ENCODE measurements at places on chromosomes 11 and 22.
A peak's percentile ranks its signal among the peaks of the same experiment; 100 is the strongest.

DNA sequence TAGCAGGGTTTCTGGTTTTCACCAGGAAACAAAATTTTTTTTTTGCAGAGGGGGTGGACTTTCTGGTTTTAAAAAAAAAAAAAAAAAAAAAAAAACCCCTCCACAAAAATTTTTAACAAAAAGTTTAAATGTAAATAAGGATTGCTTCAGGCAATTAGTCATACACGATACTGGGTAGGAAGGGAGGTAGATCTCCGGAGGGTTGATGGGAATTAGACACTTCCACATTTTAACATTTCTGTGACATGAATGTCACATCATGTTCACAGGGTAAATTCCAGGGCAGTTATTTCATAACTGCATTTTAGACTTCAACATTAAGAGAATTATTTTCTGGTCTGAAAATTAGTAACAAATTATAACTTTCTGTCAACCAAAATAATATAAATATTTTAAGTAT is 15.9 kb downstream of the NUP98 start:
- peak; percentile 48 for DNase-seq

DNA sequence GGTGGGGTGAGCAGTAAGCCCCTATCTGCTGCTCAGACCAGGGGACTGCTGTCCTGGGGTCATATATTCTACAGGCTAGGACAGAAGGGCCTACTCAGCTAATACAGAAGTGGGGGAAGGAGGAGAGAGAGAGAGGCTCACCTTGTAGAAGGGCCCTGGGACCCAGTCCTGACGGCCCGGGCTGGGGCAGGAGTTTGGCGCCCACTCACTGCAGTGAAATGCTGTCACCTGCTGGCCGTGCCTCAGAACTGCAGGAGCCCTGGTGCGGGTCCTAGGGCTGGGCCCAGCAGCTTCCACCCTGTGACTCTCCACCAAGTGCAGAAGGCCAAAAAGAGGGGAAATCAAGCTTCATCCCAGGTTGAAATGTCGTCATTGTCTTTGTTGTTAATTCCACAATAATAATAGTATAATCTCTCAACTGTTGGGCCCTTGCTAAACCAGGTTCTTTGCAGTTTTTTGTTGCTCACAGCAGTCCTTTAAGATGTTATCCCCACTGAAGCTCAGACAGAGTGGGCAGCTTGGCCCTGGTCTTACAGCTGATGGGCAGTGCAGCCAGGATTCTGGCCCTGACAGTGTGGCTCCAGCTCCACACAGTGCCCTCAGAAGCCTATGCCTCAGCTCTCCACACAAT is 29.6 kb downstream of the TRIM29 start:
- peak; percentile 80 for DNase-seq

GRCh38 chr22:23058481-23059283 is 11.6 kb upstream of the GNAZ start:
- DNase-seq = no peak

DNA sequence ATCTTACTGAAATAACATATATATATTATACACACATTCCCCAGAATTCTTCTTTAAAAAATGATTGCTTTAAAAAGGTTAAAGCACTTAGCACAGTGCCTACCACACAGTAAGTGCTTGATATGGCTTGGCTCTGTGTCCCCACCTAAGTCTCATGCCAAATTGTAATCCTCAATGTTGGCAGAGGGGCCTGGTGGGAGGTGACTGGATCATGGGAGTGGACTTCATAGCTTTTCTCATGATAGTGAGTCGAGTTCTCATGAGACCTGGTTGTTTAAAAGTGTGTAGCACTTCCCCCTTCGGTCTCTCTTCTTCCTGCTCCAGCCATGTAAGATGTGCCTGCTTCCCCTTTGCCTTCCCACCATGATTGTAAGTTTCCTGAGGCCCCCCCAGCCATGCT is 6.2 kb downstream of the CRYAB start:
- DNase-seq = no peak

- DNase-seq = peak; percentile 82
Observed at GRCh38 chr22:18075720-18076497, 1.9 kb upstream of the PEX26 start.

GRCh38 chr11:10026514-10026913 is 267.5 kb downstream of the SBF2 start:
- DNase-seq = peak; percentile 64

DNA sequence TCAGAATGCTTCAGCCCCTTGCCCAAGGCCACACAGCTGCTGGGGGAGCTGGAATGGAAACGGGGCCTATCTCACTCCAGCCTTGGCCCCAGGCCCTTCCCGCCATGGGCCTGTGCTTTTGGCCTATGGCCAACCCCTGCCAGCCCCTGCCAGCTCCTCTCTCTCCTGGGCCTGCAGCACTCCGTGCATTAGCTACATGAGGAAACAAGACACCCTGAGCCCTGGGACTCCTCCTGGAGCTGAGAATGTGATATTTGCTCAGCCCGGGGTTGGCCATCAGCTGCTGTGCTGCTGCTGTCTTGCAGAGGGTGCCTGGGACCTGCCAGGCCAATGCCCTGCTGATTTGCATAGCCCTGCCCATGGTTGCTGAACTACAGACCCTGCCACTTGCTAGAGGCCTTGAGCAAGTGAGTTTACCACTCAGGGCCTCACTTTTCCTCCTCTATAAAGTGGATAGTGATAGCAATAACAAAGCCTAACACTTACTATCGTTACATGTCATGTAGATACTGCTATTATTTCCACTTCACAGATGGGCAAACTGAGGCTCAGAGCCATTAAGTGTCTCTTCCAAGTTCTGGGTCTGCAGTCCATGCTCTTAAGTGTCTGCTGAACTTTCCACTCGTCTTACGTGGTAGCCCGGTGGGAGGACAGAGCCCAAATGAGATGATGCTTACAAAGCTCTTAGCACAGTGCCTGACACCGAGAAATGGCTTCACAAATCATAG is 99.6 kb downstream of the KIAA1671 start:
- DNase-seq = no peak

DNA sequence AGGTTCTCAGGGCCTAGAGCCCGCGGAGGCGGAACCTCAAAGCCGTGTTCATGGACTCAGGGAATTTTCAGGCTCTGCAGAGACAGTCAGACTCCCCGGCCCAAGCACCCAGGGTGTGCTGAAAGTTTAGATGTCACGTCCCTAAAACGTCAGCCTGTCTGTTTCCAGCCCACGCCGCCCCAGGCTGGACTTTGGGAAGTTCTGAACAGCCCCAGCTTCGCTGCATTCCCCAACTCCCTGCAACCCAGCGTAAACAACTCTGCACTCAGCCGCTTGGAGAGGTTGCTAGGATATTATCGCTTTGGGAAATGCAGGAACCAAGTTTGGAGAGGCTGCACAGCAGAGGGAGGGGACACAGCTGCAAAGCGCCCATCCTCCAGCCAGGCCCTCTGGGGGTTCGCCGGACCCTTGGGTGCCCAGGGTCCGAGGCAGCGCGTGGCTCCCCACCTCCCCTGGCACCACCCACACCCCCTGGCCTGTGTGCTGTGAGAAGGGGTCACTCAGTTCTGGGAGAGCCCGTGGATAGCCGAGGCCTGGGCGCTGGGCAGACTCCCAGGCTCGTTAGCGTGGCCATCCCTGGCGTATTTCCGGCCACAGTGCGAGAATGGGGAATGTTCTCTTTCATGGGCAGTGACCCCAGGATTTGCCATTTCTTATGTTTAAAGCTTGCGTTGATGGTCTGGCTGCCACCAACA is 120.5 kb upstream of the FGF3 start:
- no peak for DNase-seq

- DNase-seq = peak; percentile 82
Observed at GRCh38 chr11:61899146-61899841, 7.9 kb upstream of the FADS3 start.

- peak; percentile 55 for DNase-seq
Observed at GRCh38 chr11:132101881-132102280, 731.5 kb downstream of the NTM start.

GRCh38 chr22:42309865-42310264 is 39.4 kb upstream of the TCF20 start:
- no peak for DNase-seq

Data from foreskin fibroblast (primary cell).